ENCODE measurements at places on chromosomes 1 and 21. TPM values are rescaled to one million over a fixed set of nuclear protein-coding genes. Genes with fewer than 3 reads are reported as not detected.
A peak's percentile ranks its signal among the peaks of the same experiment; 100 is the strongest.

GRCh38 chr1:187537936-187538335 is 709.2 kb downstream of the PLA2G4A start:
- DNase-seq = no peak

The PLA2G2A gene
- not detected for total RNA-seq

The AGO4 gene
- 13.8 TPM for total RNA-seq

DNA sequence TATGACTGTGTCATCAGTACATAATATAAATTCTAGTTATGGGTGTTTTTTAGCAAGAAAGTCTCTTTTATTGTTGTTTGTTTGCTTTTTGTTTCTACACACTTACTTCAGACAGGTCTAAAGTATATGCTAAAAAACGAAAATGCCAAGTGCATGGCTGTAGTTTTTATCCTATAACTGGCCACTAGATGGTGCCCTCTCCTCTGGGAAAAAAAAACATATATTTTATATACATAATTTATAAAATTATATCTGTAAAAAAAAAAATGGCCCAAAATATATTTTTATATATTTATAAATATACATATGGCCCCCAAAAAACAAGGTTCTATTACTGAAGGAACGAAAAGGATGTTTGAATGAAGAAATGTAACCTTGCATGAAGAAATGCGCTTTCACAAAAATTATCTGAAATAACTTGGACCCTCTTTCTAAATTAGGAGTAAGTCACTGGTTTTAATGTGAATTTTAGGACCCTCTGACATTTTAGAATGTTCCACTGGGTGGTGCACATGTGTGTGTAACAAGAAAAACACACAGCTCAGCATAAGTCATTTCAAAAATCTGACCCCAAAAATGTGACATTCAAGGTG is 93.5 kb downstream of the TTLL7 start:
- peak; percentile 33 for DNase-seq

GRCh38 chr21:36337099-36337509 is 17.1 kb downstream of the MORC3 start:
- peak; percentile 84 for DNase-seq

The RLF gene
- 26.3 TPM for total RNA-seq

DNA sequence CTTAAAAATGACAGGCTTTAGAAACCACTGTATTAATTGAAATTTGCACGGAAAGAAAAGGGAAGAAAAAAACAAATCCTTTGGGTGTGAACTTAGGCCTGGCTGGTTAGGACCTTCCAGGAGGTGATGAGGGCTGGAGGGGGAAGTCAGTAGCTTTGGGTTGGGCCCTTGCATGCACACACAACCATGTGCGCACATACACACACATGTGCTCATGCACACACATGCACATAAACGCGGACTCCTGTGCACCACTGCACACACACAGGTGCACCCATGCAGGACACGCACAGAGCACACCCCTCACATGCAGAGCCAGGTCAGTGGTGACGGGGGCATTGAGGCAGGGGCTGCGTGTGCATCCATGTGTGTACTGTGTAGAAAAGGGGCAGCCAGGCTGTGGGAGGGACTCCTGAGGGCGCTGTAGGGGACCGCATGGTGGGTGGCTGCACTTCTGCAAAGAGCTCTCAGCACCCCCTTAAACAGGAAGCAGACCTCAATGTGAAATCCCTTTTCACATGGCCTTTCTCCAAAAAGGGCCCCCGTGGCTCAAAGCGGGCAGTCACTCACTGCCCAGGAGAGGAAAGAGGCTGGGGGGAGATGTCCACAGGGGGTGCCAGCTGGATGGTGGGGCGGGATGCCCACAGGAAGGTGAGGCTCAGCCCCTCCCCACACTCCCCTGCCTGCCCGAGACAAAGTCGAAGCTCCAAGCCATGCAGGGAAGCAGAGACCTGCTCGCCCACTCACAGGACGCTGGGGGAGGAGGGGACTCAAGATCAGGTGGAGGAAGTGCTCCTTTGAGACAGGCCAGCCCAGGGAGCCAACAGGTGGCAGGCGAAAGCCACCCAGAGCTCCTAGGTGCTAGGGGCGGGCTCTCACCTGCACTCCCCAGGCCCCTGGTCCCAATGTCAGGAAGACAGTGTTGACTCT is 95.2 kb downstream of the ITPKB start:
- DNase-seq = no peak

GRCh38 chr1:26410706-26411623 is at the start of gene LIN28A:
LIN28A (plus strand) TSS chr1:26410817; CDS start chr1:26410892, 75 bp downstream.
- no peak for DNase-seq

- DNase-seq = no peak
These were observed 658.8 kb downstream of the MATN1 start for GRCh38 chr1:30064547-30064946.

The AMPD1 gene
- total RNA-seq = not detected

- DNase-seq = no peak
These were observed 10.4 kb downstream of the ZNF697 start for GRCh38 chr1:119637710-119638109.

- DNase-seq = no peak
These were observed 209.8 kb downstream of the TPR start for GRCh38 chr1:186165303-186165702.

DNA sequence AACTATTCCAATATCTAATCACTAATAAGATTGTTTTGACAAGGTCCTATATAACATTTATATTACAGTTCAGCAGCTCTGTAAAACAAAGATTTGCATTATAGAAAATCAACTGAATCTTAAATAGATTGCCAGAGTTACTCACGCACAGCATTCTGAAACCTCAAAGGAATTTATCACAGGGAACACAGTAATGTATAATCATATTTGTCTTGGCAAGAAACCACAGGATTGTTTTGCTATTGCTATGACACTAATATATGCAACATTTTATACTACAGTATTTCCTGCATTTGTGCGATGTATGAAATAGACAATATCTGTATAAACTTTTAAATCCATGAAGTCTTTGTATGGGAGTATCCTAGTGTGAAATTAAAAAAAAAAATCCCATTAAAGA is 101.4 kb downstream of the PLPPR5 start:
- DNase-seq = peak; percentile 29

DNA sequence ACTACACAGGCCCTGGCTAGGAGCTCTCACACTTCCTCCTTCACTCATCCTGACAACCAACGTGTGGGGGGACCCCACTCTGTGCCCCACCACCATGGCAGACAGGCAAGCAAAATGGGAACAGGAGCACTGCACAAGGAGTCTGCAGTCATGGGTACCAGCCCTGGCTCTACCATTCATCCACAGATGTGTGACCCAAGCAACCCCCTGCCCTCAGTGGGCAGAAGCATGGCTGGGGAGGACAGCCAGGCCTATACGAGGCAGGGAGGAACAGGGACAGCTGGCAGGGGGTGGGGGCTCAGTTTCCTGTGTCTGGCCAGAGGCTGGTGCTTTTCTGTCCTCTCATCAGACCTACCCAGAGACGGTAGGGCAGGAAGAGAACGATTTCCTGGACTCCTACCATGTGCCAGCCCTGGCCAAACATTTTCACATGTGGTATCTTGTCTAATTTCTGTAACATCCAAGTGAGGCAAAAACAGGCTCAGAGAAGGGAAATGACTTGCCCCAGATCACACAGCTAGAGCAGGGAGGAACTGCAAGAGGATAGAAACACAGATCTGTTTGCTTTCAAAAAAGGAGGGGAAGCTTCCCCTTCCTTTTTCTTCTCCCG is 178.0 kb downstream of the HIVEP3 start:
- no peak for DNase-seq

DNA sequence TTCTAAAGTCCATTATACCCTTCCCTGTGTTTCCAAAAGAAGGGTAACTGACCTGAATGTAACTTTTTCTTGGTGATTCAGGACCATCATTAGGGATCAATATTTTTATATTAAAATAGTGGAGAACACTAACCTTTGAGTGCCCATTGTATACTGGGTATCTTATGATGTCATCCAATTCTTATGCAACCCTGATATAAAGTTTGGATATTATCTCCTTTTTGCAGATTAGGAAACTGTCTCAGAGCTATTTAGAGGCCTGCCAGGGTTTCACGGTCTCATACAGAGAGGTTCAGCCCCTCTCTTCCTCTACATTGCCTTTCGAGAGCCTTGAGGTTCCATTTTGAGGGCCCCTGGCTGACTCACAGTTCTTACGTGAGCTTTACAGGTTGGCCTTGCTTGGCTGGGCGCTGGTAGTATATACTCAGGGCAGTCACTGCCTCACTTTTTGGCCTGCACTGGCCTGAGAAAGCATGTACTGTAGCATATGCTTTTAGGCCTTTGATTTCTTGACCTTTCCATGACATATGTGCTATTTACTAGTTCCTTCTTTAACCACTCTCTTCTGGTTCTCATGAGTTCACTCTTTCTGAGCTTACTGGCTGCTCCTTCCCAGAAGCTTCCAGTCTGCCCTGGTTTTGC is 15.7 kb upstream of the FOXO6 start:
- DNase-seq = no peak

DNA sequence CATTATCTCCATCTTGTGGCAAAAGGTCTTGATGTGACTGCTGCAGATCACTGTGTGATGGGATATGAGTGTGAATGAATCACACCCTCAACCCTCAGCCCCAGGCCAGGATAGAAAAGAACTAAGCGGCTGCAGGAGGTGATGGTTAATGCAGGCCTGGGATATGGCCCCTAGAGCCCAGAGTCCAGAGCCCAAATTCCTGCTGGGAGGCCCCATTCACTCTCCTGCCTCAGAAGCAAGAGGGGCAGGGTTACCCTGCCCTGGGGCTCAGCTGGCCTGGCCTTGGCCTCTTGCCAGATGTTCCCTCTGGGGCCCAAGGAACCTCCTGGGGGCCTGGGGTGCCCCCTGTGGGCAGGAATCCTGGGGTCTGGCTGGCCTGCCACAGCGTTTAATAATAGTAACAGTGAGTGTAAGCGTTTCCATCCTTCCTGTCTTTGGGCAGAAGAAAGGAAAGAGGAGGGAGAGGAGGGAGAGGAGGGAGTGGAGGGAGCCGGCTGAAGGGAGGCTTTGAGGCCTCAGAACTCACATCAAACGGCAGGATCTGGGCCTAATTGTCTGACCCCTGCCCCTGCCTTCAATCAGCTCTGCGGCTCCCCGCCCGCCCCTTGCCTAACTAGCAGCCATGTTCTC is 26.2 kb downstream of the DMAP1 start:
- DNase-seq = peak; percentile 42

DNA sequence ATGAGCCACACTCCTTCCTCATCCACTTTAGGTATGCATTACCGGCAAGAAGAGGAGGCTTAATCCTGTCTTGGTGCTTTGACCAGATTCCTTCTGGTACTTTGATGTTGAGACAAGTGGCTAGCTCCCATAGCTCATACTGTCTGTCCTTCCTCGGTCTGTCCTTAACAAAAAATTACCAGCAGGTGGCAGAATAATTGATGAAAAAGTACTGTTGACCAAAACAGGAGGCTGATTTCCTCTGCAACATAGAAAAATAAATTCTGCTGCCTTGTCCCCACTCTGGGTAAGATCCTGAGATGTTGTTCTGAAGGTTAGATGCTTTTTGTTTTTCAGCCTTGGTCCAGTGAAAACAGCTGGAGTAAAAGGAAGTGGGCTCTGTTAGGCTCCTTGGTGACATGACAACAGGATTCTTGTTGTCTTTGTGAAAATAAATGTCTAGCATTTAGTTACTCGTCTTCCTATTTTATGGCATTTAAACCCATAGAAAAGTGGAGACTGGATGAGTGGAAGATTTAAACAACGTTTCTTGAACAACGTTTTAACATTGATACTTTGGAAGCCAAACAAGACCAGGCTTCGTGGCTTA is 11.2 kb upstream of the HJV start:
- peak; percentile 57 for DNase-seq

The DNALI1 gene
- total RNA-seq = 7.1 TPM

- DNase-seq = peak; percentile 33
These were observed 87.9 kb downstream of the RPS6KC1 start for GRCh38 chr1:213138892-213139291.

GRCh38 chr1:151825751-151826660 is 5.6 kb downstream of the RORC start:
- DNase-seq = no peak

Data from fibroblast of villous mesenchyme (primary cell).